ENCODE measurements at places on chromosomes 6 and 20.

DNA sequence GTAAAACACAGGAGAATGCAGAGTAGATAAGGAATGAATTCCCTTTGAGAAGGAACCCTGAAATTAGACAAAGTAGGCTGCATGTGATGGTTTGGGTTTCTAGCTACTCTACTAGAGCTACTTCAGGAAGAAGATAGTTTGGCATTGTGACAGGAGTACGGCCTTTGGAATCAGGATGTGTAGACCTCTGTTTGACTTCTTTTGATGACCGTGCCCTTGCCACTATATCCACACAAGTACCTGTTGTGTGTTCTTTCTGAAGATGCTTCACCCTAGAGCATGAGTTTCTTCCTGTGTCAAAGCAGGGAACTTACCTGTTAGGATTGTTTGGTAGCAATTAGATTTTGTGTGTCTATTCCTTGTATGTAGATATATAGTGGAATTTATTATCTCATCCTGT lies 41.7 kb downstream of the CD2AP start:
- no peak for DNase-seq

DNA sequence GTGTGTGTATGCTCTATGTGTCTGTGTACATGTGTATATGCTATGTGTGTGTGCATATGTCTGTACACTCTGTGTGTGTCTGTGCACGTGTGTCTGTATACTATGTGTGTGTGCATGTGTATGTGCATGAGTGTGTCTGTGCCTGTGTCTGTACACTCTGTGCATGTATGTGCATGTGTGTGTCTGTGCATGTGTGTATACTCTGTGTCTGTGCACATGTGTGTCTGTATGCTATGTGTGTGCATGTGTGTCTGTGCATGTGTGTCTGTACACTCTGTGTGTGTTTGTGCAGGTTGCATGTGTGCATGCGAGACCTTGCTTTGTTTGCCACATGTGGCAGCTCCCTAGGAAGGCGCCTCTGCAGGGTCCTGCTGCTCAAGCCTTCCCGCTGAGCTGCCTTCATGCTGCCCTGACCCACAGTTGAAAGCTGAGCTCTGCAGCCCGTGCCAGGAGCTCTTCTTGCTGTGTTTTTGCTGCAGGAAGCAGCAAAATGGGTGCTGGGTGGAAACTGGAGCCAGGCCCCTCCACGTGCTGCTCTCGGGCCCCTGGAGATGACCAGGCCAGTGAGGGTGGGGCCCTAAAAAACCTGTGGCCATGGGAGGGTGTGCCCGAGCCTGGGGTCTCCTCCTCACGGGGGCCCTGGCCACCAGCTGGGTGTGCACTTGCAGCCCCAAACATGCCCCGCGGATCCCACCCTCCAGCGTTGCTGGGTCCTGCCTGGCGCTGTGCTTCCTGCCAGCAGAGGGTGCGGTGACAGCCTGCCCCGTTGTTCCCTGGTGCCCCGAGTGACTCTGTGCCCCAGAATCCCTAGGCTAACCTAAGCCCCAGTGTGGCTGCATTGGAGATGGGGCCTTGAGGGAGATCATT lies 109.1 kb downstream of the DACT2 start:
- DNase-seq = no peak

DNA sequence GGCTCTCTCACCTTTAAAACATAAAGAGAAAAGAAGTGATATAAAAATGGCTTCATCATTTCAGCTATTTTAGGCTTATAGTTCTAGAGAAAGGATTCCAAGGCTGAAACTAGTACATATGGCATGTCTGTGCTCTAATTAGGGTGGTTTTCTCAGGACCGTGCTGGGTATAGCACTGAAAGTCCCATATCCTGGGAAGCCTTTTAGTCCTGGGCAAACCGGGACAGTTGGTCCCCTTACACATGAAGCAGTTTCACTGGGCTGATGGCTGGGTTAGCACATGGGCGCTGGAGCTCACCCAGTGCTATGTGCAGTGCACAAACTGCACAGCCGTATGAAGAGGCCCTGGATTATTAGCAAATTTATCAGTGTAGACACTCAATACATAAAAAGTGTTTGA lies 110.5 kb downstream of the SGK1 start:
- DNase-seq = no peak

DNA sequence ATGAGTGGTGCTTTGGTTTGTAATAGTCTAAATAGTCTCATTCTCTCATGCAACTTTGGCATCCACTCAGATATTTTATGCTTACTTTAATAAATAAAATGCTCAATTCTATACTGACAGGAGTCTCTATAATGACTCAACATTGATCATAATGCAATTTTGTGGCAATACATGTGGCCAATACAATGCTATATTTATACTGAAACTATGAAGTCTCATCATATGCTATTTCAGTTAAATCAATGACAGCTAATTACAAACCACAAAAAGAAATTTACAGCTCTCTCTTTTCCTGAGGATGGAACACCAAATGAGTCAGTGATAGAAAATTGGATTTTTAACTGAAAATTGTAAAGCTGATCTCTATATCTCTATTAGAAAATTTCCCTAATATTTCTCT lies 77.1 kb downstream of the WASF1 start:
- no peak for DNase-seq

- DNase-seq = no peak
Observed at GRCh38 chr6:3571250-3571681, 114.4 kb upstream of the SLC22A23 start.

GRCh38 chr20:59042151-59042795 lies at the start of gene PRELID3B:
PRELID3B (minus strand) TSS chr20:59042786; CDS start chr20:59042730, 56 bp downstream.
- DNase-seq = no peak

DNA sequence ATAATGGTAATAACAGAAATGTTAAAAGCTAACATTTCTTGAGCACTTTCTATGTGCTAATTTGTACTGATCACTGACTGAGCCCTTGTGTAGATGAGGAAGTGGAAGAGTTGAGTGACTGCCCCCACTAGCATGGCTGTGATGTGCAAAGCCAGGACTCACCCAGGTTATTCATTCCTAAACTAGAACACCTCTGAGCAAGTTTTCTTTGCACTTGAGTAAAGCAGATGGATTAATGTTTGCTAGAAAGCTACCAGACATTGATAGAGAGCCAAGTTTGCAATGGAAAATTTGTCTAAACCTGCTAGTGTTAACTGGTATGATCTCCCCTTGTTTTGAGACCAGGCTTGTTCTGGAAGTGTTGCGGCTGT lies 467.4 kb upstream of the PLCB4 start:
- DNase-seq = no peak
